Liver (tissue), 10 donors: ENCODE measurements at places on chromosomes 1 and 21.
A peak's percentile ranks its signal among the peaks of the same experiment; 100 is the strongest.

- no peaks in the 10 kb centered on the region for H3K36me3 ChIP-seq
- no peak overlapping the region for H3K4me3 ChIP-seq
- no peaks in the 10 kb centered on the region for H3K4me1 ChIP-seq
- no peak overlapping the region for H3K27ac ChIP-seq
Observed at GRCh38 chr1:178411756-178412399, 84.9 kb downstream of the CLEC20A start.

- no peaks in the 10 kb centered on the region for H3K36me3 ChIP-seq
- no peaks in the 10 kb centered on the region for H3K27me3 ChIP-seq
- no peak overlapping the region for H3K4me3 ChIP-seq
- H3K27ac ChIP-seq, result no peak overlapping the region
- DNase-seq, result no peak
Observed at GRCh38 chr1:41704196-41704595, 214.5 kb downstream of the HIVEP3 start.

DNA sequence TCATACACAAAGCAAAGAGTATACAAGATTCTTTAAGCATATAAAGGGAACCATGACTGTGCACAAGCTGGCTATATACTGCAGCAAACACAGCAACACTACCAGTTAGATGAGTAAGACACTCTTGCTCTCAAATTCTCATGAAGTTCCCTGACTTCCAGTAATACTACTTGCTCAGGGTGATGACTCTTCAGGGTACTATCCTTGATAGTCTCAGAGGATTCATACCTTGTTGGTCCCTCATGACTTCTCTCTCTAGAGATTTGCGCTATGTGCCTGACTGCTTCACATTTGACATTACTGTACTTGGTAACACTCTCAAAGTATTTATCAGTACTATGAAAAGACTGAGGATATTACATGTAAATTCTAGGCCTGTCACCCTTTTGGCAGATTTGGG lies 159.8 kb upstream of the ZRANB2 start:
- DNase-seq, result no peak
- no peaks in the 10 kb centered on the region for H3K4me1 ChIP-seq
- H3K36me3 ChIP-seq, result no peaks in the 10 kb centered on the region
- no peak overlapping the region for H3K27ac ChIP-seq

DNA sequence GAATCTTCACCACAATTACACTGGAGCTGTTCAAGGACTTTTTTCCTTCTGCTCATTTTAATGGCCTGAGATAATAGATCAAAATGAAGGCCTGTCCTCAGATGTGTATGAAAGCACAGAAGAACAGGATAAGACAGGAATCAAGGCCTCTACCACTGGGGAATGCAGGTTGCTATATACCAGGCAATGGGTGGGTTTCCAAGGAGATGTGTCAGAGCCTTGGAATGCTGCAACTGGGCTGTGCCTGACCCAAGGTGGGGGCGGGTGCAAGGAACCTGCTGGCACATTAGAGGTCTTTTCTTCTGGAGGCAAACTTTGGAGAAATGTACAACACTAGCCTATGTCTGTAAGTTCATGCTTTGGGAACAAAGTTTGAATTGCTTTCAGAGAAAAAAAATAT lies 21.7 kb upstream of the LAMC2 start:
- DNase-seq, result no peak
- no peaks in the 10 kb centered on the region for H3K4me1 ChIP-seq
- H3K36me3 ChIP-seq, result no peaks in the 10 kb centered on the region
- H3K4me3 ChIP-seq, result no peak overlapping the region

- no peak for DNase-seq
- no peak overlapping the region for H3K4me3 ChIP-seq
- no peaks in the 10 kb centered on the region for H3K27me3 ChIP-seq
- H3K36me3 ChIP-seq, result no peaks in the 10 kb centered on the region
- H3K4me1 ChIP-seq, result peaks cover 2% of the 10 kb centered on the region
- no peak overlapping the region for H3K27ac ChIP-seq
Observed at GRCh38 chr1:197557302-197557701, 218.0 kb downstream of the DENND1B start.

- H3K27ac ChIP-seq, result no peak overlapping the region
- H3K36me3 ChIP-seq, result no peaks in the 10 kb centered on the region
- no peak for DNase-seq
Observed at GRCh38 chr1:245829826-245830225, 675.0 kb downstream of the KIF26B start.

GRCh38 chr1:33120436-33121231 lies 39.7 kb downstream of the AZIN2 start:
- no peaks in the 10 kb centered on the region for H3K36me3 ChIP-seq
- H3K27me3 ChIP-seq, result no peaks in the 10 kb centered on the region
- peak; percentile 28 for DNase-seq
- no peak overlapping the region for H3K27ac ChIP-seq

GRCh38 chr1:76053021-76053420 lies 21.5 kb upstream of the ST6GALNAC3 start:
- H3K27me3 ChIP-seq, result peaks cover 3% of the 10 kb centered on the region
- no peak for DNase-seq
- no peak overlapping the region for H3K27ac ChIP-seq
- H3K4me3 ChIP-seq, result no peak overlapping the region

- no peak overlapping the region for H3K27ac ChIP-seq
- H3K4me1 ChIP-seq, result no peaks in the 10 kb centered on the region
- DNase-seq, result no peak
- no peaks in the 10 kb centered on the region for H3K27me3 ChIP-seq
- H3K4me3 ChIP-seq, result no peak overlapping the region
Observed at GRCh38 chr1:107683191-107683657, 281.8 kb downstream of the VAV3 start.

GRCh38 chr21:35905096-35905962 lies 155.0 kb downstream of the SETD4 start:
- H3K4me1 ChIP-seq, result no peaks in the 10 kb centered on the region
- H3K36me3 ChIP-seq, result no peaks in the 10 kb centered on the region
- no peak for DNase-seq
- H3K27ac ChIP-seq, result no peak overlapping the region
- H3K27me3 ChIP-seq, result no peaks in the 10 kb centered on the region
- H3K4me3 ChIP-seq, result no peak overlapping the region

GRCh38 chr1:201469645-201470074 lies 672 bp upstream of the PHLDA3 start:
- no peak overlapping the region for H3K27ac ChIP-seq
- peaks cover 13% of the 10 kb centered on the region for H3K4me1 ChIP-seq
- no peak for DNase-seq

GRCh38 chr1:177164380-177165068 lies at the start of gene ASTN1:
ASTN1 (minus strand) TSS chr1:177164712; CDS start chr1:177164676, 36 bp downstream.
- no peaks in the 10 kb centered on the region for H3K4me1 ChIP-seq
- no peak within 1 kb of the TSS for H3K4me3 ChIP-seq
- no peaks in the 10 kb centered on the region for H3K27me3 ChIP-seq
- no peaks in the 10 kb centered on the region for H3K36me3 ChIP-seq
- no peak for DNase-seq

- H3K4me3 ChIP-seq, result no peak overlapping the region
- no peak for DNase-seq
- H3K27ac ChIP-seq, result no peak overlapping the region
- no peaks in the 10 kb centered on the region for H3K27me3 ChIP-seq
Observed at GRCh38 chr21:44534688-44535087, 5.3 kb downstream of the KRTAP10-1 start.

DNA sequence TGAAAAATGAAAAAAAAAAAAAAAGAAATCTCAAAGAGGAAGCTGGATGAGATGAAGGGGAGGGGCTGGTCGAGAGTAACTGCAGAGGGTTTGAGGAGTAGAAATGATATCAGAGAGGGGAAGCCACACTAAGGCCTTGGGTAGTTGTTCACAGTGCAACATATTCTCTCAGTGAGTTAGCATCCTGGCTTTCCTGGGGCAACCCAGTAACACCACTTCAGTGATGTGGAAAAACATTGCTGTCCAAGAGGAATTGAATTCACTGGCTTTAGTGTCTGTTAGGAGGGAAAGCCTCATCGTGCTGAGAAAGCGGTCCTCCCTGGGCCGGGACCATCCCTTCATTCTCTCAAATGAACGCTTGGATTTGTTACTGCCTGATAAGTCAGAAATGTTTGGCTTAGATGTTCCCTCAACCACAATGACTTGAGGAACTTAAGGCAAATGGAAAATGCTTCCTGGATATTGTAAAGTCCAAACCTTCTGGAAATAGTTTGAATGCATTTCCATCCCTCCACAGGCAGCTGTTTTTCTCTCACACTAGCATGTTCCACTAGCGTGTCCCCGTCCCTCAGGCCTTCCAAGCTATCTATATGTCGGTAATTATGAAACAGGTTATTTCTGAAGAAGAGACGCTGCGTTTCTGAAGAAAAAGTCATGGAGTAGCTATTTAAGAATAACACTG lies 12.2 kb downstream of the TGFB2 start:
- no peak for DNase-seq
- H3K27me3 ChIP-seq, result no peaks in the 10 kb centered on the region
- H3K4me3 ChIP-seq, result no peak overlapping the region
- H3K27ac ChIP-seq, result no peak overlapping the region
- H3K4me1 ChIP-seq, result no peaks in the 10 kb centered on the region

- no peaks in the 10 kb centered on the region for H3K36me3 ChIP-seq
- H3K27me3 ChIP-seq, result no peaks in the 10 kb centered on the region
- H3K4me3 ChIP-seq, result no peak overlapping the region
- no peak overlapping the region for H3K27ac ChIP-seq
- DNase-seq, result no peak
Observed at GRCh38 chr1:7262611-7263010, 477.4 kb downstream of the CAMTA1 start.
